Lower leg skin (tissue), 4 donors: ENCODE measurements at places on chromosomes 7 and 10.

DNA sequence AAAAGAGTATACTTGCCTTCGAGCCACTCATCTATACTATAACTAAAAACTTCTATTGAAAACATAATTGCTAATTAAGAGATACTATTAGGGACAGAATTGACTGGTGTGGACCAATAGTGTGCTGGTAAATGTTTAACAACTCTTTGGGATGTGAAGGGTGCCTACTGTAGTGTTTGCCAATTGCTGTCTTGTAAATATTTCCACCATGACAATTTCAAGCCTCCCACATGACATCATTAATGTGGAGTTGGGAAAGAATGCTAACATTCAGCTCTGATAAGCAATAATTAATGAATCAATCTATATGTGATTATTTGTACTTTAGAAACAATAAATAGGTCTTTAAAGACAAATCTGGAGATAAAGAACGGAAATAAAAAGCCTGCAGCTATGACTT is 136.8 kb downstream of the DGKB start:
- no peak for DNase-seq

GRCh38 chr7:37497576-37497975 is 48.9 kb upstream of the ELMO1 start:
- DNase-seq: no peak

GRCh38 chr10:36559412-36560400 is 565.7 kb upstream of the ANKRD30A start:
- DNase-seq: no peak

DNA sequence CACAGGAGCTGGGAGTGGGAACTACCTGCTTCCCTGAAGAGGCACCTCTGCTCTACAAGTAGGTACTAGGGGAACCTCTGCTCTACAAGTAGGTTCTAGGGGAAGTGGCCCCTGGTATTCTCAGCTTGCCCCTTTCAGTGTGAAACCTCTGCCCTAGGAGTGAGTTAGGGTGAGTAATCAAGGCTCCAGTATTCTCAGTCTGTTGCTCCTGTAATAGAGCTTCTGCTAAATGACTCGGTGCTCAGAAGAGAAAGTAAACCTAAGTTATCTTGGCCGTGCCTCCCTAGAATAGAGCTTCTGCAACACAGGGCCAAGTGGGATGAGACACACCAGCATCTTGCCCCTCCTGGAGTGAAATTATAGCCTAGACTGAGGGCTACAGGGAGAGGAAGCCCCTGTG is 13.4 kb upstream of the RASSF4 start:
- DNase-seq: no peak

- no peak for DNase-seq
These were observed 352.2 kb downstream of the TFEC start for GRCh38 chr7:115678086-115678982.

GRCh38 chr7:154178895-154179294 is 126.7 kb downstream of the DPP6 start:
- no peak for DNase-seq

GRCh38 chr10:60144099-60144498 is 237.7 kb upstream of the CCDC6 start:
- DNase-seq: no peak

GRCh38 chr10:106898446-106898845 is 266.1 kb downstream of the SORCS1 start:
- no peak for DNase-seq

- no peak for DNase-seq
These were observed 71.5 kb upstream of the ADO start for GRCh38 chr10:62732841-62733653.

GRCh38 chr7:128827248-128827958 is 2.8 kb upstream of the FLNC start:
- no peak for DNase-seq

GRCh38 chr7:71303566-71303965 is 171.6 kb downstream of the GALNT17 start:
- no peak for DNase-seq

- DNase-seq: no peak
These were observed 113.9 kb downstream of the CYTH3 start for GRCh38 chr7:6158424-6159096.

- no peak for DNase-seq
These were observed 82.7 kb upstream of the ADAM12 start for GRCh38 chr10:126470991-126471390.

DNA sequence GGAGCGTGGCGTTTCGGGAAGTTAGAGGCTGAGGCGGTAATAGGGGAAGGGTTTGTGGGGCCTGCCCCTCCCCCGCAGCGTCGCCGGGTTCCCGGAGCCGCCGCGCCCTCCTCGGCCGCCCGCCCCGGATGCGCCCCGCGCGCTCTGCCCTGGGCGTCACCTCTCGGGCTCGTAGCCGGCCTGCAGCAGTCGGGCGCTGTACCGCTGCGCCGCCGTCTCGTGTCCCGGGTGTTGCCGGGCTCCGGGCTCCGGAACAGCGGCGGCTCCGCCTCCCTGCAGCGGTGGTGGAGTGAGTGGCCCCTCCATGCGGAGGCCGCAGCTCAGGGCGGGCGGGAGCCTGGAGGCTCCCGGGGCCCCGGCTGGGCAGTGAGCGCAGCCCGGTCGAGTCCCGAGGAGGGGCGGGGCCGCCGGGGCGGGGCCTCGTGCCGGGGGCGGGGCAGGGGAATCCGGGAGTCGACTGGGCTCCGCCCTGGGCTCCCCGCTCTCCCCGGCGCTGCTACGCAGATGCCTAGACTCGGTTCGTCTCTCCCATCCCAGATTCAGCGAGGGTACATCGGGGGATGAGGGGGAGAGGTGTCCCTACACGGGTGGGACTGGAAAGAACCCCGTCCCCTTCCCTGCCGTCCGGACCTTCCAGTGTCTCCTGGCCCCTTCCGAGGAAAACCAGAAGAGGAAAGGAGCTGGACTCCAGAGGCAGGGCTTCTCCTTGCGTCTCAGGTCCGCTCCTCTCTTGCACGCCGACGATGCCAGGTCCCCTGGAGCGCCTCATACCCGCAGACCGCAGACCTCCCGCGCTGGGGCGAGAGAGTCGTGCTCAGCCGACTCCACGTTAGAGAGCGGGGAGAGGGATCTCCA is at the start of gene IMPDH1:
IMPDH1 (minus strand) TSS at position 387 of the 855 bp plus-strand sequence; CDS start at position 306, 81 bp downstream.
- DNase-seq: peak; percentile 98

DNA sequence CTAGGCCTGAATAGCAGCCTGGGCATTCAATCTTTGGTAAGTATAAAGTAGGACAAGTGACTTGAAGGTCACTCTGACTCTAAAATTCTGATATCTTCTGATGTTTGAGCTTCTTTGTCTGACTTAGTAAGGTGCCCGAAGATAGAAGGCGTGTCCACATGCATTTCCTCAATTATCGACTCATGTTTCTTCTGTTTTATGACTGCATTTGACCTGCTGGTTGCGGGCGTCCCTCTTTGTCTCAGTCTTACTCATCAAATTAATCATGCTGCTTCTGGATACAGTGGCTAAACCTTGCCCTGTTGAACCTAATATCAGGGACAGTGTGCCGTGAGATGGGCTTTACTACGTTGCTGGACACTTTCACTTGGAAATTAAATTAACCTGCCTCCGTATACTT is 534.1 kb downstream of the SDK1 start:
- no peak for DNase-seq

- no peak for DNase-seq
These were observed 135.2 kb downstream of the INHBA start for GRCh38 chr7:41567731-41568114.

DNA sequence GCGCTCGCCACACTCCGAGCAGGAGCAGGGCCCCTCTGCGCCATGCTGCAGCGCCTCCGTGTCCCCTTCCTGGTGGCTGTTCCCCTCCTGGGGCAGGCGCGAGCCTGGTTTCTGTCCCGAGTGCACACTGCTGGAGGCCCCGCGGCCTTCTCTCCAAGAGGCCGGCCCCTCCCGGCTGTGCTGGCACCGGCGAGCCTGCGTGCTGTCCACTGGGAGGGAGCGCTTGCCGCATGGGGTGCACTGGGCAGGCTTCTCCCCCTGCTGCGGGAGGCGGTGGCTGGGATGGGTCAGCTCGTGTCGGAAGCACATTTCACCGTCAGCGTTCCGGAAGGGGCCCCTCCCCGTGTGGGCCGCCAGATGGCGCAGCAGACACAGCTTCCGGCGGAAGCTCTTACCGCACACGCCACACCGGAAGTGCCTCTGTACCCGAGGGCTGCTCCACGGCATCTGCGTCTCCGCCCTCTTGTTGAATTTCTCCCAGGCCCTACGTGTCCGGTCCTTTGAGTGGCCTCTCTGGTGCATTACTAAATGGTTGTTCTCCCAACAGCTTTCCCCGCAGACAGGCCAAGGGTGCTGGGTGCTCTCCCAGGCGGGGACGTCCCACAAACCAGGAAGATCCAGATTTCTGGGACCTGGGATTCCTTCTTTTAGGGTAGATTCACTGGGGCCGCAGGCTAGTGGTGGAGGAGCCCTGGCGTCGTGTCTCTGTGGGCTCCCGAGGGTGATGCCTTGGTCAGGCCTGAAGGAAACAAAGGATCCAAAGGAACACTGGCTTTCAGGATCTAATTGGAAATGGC is 18.7 kb downstream of the ZNF786 start:
- DNase-seq: no peak

- DNase-seq: no peak
These were observed 59.9 kb downstream of the BMPER start for GRCh38 chr7:33965183-33965744.

DNA sequence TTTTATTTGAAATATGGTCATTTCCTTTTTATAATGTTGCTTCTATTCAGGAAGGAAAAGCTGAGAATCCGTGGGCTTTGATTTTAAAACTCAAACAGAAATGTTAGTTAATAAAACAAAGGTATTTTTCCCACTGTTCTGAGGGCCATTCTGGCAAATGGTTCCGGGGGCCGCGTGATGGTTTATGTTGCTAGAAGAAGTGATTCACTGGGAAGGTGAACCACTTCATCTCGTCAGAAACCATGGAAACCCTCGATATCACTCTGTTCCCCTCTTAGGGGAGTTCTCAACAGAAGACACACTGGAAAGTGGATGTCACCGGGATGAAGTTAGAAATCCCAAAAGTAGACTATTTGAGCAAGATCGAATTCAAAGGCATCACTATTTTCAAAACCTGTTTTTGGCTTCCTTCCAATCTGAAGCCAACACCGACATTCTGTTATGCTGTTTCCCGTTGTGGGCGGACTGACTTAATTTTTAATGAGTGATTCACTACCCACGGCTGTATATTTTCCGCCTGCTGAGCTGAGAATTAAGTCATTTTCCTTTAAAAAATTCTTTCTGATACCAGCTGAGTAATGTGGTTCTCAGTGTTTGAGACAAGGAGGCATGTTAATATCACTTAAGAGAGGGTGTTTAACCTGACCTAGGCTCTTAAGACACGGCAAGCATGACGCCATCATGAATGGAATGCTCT is 84.1 kb downstream of the PTPRE start:
- DNase-seq: no peak

DNA sequence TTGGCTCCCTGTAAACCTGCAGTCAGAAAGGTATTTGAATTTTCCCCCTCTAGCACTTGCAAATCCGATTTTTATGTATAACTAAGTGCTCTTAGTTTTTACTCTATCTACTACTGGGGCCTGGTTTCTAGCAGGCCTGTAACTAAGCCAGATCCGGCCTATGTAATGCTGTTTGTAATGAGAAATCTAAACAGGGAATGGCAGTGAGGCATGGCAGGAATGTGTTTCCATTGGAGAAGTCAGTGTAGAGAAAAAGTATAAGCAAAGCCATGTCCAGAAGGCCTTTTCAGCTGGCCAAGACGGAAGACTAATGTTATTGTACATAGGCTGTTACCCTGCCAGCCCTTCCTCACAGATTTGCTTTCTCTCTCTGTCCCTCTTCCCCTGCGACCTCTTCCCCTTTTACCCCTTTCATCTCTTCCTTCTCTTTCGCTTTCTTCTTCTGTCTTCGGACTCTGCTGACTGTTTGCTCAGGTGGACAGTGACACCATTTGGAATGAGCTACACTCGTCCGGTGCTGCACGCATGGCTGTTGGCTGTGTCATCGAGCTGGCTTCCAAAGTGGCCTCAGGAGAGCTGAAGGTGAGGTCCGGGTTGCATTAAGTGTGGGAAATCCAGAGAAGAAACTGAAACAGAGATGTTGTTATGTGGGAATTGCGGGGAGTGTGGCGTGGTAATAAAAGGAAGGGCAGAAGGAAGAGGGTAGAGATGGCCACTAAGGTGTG is 297.5 kb downstream of the HDAC9 start:
- DNase-seq: no peak

DNA sequence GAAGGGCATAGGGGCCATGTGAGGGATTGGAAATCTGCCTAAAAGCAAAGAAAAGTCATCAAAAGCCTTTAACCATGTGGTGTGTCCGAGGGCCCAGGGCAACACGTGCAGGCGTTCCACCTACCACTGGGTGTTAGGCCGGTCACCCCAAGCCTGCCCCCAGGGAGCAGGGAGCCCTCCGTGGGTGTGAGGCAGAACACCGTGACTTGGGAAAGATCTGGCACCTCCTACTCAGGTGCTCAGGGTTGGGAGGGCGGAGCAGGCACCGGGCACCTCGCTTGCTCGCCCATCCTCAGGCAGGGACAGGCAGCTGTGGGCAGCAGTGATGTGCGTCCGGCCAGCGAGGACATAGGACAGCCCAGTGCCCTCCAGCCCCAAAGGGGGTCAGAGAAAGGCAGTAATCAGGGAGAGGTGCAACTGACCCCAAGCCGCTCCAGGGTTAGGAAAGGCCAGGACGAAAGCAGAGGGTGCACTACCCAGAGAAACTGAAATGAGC is 80.7 kb upstream of the CHST15 start:
- no peak for DNase-seq

GRCh38 chr10:87692956-87693484 is 33.3 kb downstream of the PAPSS2 start:
- DNase-seq: no peak
